ENCODE measurements at places on chromosomes 13 and 19.

DNA sequence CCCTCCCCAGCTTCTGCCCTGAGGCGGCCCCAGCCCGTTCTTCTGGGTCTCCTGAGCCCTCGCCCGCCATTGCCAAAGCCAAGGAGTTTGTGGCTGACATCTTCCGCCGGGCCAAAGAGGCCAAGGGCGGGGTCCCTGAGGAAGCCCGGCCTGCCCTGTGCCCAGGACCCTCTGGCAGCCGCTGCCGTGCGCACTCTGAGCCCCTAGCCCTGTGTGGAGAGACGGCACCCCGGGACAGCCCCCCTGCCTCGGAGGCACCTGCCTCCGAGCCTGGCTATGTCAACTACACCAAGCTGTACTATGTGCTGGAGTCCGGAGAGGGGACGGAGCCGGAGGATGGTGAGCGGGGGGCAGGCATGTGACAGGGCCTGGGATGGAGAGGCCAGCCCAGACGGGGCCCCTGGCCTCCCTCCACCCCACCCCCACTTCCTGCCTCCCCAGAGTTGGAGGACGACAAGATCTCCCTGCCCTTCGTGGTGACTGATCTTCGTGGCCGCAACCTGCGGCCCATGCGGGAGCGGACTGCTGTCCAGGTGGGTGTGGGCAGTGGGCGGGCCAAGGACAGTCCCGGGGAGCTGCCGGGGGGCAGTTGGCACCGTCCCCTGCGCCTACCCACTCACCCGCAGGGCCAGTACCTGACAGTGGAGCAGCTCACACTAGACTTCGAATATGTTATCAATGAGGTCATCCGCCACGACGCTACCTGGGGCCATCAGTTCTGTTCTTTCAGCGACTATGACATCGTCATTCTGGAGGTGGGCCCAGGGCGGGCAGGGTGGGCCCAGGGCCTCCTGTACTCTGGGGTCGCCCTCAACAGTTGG is 7.0 kb downstream of the DCAF15 start:
- DNase-seq = no peak

DNA sequence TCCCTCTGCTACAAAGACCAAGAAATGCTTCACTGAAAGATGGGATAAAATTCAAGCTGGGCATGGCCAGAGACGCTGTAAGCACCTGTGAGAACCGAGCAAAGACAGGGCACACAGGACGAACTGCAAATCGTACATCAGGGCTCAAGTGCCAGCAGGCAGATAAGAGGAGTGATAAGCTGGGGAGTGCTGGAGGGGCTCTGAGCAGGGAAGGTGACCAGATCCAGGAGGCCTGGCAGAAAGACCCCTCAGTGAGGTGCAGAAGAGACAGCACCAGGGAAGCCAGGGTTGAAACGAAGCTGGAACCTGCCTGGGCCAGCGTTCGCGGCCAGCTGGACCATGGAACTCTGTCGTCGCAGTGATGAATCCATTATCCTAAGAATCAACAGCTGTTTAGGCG is 10.2 kb downstream of the RAB20 start:
- DNase-seq = no peak

DNA sequence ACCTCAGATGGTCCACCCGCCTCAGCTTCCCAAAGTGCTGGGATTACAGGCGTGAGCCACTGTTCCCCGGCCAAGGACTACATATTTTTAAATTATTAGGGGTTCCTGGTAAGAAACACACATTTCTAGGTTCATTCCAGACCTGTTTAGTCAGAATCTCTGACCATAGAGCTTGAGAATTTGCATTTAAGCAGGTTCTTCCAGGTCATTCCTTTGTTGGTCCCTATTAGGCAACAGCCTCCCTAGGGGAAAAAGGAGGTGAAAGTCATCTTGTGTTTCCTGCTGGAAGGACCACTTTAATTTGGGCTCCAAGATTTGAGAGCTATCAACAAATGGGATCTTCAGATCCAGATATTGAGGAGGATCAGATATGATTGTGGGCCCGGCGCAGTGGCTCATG is 16.3 kb downstream of the S1PR2 start:
- no peak for DNase-seq

- peak; percentile 38 for DNase-seq
These were observed 461 bp upstream of the HSPB6 start for GRCh38 chr19:35757231-35757748.

DNA sequence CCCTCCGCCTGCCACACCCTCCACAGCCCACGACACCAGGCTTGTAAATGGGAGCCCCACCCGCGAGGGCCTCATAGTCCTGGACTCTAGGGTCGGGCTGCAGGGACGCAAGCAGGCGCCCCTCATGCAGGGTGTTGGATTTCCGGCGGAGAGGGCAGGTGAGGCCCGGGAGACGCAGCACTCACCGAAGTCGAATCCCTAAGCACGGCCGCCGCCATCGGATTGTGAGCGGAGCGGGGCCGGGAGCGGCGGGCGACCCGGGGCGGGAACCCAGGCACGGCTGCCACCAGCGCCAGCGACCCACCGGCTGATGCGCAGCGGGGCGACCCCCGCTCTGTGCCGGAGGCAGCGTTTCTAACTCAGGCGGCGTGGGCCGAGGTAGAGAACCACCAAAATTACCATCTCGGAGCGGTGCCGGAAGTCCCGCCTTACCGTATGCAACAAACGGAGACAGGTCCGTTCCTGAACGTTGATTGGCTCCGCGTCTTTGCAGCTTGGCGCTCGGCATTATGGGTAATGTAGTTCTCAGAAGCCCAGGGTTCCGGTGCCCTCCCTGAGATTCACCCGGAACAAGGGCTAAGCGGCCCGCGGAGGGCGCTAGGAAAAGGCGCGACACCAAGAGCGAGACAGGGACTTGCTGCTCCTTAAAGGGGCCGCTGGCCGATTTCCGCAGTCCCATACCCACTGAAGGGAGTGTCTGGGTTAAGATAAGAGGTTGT is at the start of gene ZNF416:
Gene ZNF416 (minus strand): TSS at position 425 of the 719 bp plus-strand sequence. CDS start 207 bp downstream, at position 218.
- DNase-seq = peak; percentile 91

DNA sequence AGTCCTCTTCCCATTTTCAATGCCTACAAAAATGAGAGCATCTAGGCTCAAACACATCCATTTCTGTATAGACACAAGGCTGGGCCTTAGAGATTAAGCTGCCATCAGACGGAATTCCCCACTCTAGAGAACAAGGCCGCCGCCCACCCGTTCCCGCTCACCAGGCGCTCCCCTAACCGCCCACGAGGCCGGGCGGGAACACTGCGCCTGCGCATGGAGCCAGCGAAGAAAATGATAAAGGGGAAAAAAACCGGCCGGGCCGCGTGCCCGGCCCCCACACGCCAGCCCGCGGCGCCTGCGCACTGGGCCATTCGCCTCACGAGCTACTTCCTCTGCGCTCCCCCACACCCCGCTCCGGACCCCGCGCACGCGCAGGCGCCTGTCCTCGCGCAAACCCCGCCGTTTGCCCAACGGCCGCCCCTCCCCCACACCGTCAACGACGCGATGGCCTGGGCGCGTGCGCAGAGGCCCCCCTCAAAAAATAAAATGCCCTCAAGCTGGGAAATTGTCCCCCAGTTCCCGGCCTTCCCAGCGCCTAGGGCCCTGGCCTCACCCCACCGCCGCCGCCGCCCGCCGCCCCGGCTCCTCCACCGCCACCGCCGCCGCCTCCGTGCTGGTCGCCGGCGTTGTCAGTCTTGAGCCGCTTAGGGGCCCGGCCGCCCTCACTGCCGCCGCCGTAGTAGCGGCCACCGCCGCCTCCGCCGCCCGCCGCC is 483 bp downstream of the HNRNPL start:
- DNase-seq = peak; percentile 92

GRCh38 chr19:1265615-1266128 is 3.5 kb upstream of the CIRBP start:
- DNase-seq = no peak

- peak; percentile 19 for DNase-seq
These were observed 64.2 kb upstream of the GTF2F2 start for GRCh38 chr13:45055902-45056648.

GRCh38 chr19:42285541-42285941 is 16.4 kb upstream of the PRR19 start:
- DNase-seq = no peak

DNA sequence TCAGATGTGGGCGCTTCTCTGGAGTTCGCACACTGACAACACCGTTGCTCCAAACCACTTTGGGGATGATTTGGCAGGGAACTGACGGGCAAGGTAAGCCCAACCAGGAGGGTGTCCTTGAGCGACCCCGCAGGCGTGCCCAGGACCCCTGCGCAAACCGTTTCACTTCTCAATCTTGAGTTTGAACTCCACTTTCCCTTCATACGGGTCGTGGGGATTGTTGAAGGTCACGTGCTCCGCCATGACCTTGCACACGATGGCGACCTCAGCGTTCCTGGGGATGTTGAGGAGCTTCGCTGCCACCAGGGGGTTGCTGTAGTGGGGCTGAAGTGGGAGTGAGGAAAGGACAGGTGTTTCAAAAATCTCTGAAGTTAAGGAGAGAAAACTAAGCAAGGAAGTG is 8.8 kb downstream of the ATP4B start:
- DNase-seq = no peak
